ENCODE measurements at places on chromosomes 12 and 14. TPM values are rescaled to one million over a fixed set of nuclear protein-coding genes. Genes with fewer than 3 reads are reported as not detected.

GRCh38 chr12:124413401-124413800 lies 118.5 kb downstream of the RFLNA start:
- H3K27me3 ChIP-seq = no peaks in the 10 kb centered on the region
- peaks cover 7% of the 10 kb centered on the region for H3K36me3 ChIP-seq
- peaks cover 17% of the 10 kb centered on the region for H3K4me1 ChIP-seq
- no peak for DNase-seq
- no peak overlapping the region for H3K27ac ChIP-seq

The BICDL1 gene
- 157 TPM for total RNA-seq

- H3K27me3 ChIP-seq = peaks cover 7% of the 10 kb centered on the region
- H3K36me3 ChIP-seq = no peaks in the 10 kb centered on the region
- no peak overlapping the region for H3K4me3 ChIP-seq
- peaks cover 6% of the 10 kb centered on the region for H3K4me1 ChIP-seq
These were observed 2.7 kb downstream of the FAIM2 start for GRCh38 chr12:49901026-49901425.

The NRIP2 gene
- total RNA-seq = not detected

GRCh38 chr12:27279826-27280225 lies 35.7 kb downstream of the STK38L start:
- H3K4me3 ChIP-seq = no peak overlapping the region
- peaks cover 3% of the 10 kb centered on the region for H3K36me3 ChIP-seq
- no peak for DNase-seq
- H3K4me1 ChIP-seq = peaks cover 16% of the 10 kb centered on the region
- no peaks in the 10 kb centered on the region for H3K27me3 ChIP-seq

The KLRK1 gene
- 792 TPM for total RNA-seq

- H3K4me1 ChIP-seq = peaks cover 45% of the 10 kb centered on the region
- DNase-seq = no peak
- no peaks in the 10 kb centered on the region for H3K27me3 ChIP-seq
- peak overlapping the region; percentile 86 for H3K4me3 ChIP-seq
- H3K36me3 ChIP-seq = no peaks in the 10 kb centered on the region
These were observed 591 bp downstream of the GXYLT1 start for GRCh38 chr12:42144158-42144407.

DNA sequence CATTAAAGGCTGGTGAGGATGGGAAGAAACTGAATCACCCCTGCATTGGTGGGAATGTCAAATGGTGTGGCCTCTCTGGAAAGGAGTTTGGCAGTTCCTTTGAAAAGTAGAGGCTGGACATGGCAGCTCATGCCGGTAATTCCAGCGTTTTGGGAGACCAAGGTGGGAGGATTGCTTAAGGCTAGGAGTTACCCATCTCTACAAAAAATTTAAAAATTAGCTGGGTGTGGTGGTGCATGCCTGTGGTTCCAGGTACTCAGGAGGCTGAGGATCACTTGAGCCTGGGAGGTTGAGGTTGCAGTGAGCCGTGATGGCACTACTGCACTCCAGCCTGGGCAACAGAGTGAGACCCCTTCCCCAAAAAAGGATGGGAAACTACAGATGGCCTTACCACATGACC lies 93.7 kb downstream of the RIN3 start:
- peaks cover 8% of the 10 kb centered on the region for H3K36me3 ChIP-seq
- DNase-seq = no peak
- H3K27ac ChIP-seq = no peak overlapping the region
- no peak overlapping the region for H3K4me3 ChIP-seq
- no peaks in the 10 kb centered on the region for H3K27me3 ChIP-seq
- peaks cover 36% of the 10 kb centered on the region for H3K4me1 ChIP-seq

GRCh38 chr12:95385246-95386035 lies 88.5 kb upstream of the METAP2 start:
- H3K36me3 ChIP-seq = no peaks in the 10 kb centered on the region
- H3K4me1 ChIP-seq = no peaks in the 10 kb centered on the region
- H3K27ac ChIP-seq = no peak overlapping the region

All from naive thymus-derived CD8-positive, alpha-beta T cell (primary cell).